ENCODE measurements at places on chromosomes 11 and 22. TPM values are rescaled to one million over a fixed set of nuclear protein-coding genes. Genes with fewer than 3 reads are reported as not detected.
A peak's percentile ranks its signal among the peaks of the same experiment; 100 is the strongest.

GRCh38 chr22:29461263-29461662 is 18.8 kb upstream of the NEFH start:
- no peak for DNase-seq

DNA sequence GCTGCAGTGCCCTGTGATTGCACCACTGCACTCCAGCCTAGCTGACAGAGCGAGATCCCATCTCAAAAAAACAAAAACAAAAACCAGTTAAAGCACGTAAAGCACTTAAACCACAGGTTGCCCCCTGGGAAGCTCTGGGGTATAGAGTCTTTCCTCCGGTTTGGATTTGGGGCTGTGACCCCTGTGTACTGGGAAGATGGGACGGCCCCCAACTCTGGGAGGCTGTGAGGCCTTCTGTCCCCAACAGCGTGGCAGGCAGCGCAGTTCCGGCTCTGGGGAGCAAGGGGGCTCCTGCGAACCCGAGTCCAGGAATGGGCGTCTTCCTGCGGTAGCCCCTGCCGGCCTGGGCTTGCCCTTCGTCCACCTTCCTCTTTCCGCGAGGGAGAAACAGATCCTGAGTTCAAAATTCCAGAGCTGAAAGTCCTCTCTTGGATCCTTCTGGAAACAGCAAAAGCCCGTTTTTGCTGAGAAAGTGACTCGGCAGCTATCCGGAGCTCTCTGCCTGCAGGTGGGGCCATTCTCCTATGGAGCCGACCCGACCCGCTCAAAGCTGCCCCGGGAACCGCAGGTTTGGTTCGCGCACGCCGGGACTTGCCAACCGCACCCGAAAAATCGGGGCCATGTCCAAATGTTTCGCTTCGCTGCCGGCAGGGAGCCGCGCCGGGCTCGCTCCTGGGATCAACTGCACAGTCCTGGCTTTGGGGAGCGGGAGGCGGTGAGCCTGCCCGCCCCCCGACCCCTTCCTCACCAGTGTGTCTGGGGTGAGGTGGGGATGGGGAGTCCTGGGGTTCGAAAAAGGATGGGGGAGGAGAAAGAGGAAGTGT is 36.3 kb upstream of the POLA2 start:
- DNase-seq, result peak; percentile 69

- peak; percentile 26 for DNase-seq
Measured at GRCh38 chr11:80024119-80024518, 583.3 kb upstream of the TENM4 start.

DNA sequence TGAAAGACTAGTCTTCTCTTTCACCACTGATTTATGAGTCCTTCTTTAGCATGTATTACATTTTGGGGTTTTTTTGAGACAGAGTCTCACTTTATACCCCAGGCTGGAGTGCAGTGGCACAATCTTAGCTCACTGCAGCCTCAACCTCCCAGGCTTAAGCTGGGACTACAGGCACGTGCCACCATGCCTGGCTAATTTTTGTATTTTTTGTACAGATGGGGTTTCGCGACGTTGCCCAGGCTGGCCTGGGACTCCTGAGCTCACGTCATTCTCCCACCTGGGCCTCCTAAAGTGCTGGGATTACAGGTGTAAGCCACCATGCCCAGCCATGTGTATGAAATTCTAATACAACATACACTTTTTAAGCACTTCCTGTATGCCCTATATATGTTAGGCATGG is 26.3 kb upstream of the CXCR5 start:
- DNase-seq, result no peak

GRCh38 chr11:64694821-64695365 is 28.1 kb downstream of the NRXN2 start:
- DNase-seq, result peak; percentile 58

- DNase-seq, result no peak
Measured at GRCh38 chr22:49955581-49956417, 4.8 kb upstream of the PIM3 start.

DNA sequence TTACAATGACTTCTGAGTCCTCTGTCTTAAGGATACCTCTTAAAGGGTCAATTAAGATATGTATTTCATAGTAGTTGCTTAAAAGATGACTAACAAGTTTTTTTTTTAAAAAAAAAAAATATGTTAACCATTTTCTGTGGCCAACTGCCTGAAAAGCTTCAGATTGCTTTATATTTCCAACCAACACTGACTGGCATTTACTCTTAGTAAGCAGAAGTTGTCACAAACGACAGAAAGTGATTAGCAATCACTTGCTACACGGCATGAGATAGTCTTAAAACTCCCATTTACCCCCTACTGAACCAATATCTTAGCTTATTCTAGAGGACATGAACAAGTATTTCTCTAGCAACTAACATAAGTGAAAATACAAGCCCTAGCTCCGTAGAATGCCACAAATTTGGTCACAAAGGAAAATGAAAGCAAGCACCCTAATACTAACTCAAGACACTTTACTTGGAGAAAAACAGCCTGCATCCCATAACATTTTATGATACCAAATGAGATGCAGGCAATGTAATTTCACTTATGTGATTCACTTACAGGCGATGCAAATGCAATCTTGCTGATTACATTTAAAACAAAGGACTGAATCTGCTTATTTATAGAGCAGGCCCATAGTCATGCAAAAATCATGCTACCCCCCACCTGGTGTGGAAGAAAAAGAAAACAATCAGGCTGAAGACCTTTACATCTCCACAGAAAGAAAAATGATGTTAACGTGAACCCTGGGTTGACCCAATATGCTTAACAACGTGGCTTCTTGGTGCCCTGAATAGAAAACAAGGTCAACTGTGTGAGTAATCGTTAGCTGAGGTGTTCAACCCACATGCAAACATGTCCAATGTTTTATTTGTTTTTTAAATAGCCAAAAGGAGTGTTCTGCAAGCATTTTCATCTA is 25.7 kb downstream of the MPPED2 start:
- no peak for DNase-seq

Gene SLC25A22
- not detected for total RNA-seq

GRCh38 chr11:120529214-120529613 is 17.7 kb downstream of the GRIK4 start:
- DNase-seq, result no peak

Gene SORL1
- 19.2 TPM for total RNA-seq

DNA sequence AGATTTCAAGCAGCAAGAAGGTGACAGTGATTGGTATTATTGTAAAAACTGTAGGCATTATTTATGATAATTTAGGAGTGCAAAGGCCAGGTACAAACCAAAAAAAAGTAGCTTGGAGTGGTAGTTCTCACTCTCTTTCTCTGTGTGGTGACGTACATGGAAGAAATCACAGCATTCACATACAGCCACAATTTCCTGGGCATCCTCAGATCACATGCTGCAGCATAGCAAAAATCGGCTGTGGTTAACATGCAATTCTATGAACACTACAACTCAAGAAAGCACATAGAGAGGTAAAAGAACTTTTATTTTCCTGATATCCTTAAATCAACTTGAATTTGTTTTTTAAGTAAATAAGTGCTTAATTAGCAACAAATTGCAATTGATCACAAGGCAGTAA is 875.8 kb downstream of the DLG2 start:
- DNase-seq, result no peak

Gene CDC45
- total RNA-seq, result 1.9 TPM

- no peak for DNase-seq
Measured at GRCh38 chr11:85619499-85619898, 7.6 kb downstream of the DLG2 start.

Gene CNIH2
- total RNA-seq, result not detected

Gene GLYAT
- not detected for total RNA-seq

DNA sequence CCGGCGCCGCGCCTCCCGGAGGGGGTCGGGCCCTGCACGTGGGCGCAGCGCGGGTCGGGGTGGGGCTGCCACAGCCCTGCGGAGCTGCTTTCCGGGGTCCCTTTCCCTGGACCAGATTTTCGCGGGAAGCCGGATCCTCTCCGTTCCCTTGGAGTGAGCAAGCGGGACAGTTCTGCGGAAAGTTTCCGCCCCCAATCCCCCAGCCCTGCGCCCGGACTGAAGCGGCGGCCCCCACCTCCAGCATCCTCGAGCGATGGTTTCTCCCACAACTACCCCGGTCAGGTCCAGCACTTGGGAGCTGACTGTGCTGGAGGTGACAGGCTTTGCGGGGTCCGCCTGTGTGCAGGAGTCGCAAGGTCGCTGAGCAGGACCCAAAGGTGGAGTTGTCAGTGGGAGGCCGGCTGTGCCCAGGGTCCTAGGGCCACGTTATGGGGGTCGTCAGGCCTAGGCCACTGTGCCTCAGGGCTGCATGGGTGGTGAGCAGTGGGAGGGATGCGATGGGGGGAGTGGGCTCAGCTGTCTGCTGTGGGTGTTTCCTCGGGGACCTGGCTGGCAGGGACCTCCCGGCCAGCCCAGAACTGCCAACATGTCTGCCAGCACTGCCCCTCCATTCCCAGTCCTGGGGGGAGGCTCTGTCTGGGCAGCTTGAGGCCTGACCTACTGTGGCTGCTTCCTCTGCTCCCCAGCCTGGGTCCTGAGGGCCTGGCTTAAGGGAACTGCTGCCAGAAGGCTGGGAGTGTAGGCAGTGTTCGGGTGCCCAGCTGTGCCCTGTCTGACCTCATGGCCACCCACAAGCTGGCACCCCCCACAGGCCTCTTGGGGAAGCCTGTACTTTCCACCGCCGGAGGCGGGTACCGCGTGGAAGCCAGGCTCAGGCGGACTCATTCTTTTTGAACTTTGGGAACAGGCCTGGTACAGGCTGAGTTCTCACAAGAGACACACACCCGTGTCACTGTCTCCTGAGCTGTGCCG is 726 bp downstream of the ST3GAL4 start:
- DNase-seq, result peak; percentile 53

DNA sequence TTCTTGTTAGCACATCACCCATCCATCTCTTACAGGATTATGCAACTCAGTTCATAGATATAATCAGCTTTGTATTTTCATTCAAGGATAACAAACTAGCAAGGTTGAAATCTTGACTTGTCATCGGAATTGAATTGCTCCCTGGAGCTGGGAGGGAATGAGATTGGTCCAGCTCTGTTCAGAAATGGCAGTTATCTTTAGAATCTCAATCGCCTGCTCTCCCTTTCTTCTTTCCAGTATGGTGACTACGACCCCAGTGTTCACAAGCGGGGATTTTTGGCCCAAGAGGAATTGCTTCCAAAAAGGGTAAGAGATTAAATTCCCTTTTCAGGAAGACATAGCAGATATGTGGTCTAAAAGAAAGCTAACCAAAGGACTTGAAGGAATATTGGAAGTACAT is 51.0 kb downstream of the NF2 start:
- DNase-seq, result no peak

DNA sequence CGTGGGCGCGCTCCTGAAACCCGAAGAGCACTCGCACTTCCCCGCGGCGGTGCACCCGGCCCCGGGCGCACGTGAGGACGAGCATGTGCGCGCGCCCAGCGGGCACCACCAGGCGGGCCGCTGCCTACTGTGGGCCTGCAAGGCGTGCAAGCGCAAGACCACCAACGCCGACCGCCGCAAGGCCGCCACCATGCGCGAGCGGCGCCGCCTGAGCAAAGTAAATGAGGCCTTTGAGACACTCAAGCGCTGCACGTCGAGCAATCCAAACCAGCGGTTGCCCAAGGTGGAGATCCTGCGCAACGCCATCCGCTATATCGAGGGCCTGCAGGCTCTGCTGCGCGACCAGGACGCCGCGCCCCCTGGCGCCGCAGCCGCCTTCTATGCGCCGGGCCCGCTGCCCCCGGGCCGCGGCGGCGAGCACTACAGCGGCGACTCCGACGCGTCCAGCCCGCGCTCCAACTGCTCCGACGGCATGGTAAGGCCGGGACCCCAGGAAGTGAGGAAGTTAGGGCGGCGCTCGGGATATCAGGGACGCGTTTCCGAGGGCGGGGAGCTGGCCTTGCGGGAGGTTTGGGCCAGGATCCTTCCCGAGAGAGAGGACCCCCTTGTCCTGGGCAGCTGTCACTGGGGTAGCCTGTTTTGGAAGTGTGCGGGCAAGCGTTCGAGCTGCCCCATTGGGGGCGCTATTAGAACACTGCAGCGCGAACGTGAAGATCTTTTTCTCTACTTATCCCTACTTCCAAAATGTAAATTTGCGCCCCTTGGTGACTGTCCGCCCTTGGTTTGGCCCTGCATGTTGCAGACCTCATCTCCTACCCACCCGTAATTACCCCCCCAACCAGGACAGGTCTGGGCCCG is 796 bp downstream of the MYOD1 start:
- DNase-seq, result peak; percentile 57

DNA sequence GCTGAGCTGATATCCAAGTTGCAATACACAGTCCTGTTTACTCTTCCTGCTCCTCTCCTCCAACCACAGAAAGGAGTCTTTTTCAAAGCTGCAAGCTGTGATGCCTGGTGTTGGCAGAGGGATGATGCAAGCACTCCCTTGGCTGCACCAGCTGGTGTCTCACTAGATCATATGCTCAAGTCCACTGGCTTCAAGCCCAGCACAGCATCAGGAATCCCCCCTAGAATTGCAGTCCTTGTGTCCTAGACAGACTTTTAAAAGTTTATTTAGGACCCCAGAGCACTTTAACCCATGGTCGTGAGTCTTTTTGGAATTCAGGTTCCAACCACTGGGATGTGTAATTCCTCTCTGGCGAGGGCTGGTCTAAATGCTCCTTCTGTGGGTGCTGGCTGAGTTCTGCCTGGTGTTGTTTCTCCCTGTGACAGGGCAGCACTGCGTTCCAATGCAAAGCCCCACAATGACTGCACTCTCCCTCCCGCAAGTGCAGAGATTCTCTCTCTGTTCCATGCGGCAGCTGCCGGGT is 1.9 kb upstream of the HEPN1 start:
- no peak for DNase-seq

Gene SLC5A12
- not detected for total RNA-seq

GRCh38 chr11:65615950-65616574 is 486 bp downstream of the PCNX3 start:
- DNase-seq, result peak; percentile 37

DNA sequence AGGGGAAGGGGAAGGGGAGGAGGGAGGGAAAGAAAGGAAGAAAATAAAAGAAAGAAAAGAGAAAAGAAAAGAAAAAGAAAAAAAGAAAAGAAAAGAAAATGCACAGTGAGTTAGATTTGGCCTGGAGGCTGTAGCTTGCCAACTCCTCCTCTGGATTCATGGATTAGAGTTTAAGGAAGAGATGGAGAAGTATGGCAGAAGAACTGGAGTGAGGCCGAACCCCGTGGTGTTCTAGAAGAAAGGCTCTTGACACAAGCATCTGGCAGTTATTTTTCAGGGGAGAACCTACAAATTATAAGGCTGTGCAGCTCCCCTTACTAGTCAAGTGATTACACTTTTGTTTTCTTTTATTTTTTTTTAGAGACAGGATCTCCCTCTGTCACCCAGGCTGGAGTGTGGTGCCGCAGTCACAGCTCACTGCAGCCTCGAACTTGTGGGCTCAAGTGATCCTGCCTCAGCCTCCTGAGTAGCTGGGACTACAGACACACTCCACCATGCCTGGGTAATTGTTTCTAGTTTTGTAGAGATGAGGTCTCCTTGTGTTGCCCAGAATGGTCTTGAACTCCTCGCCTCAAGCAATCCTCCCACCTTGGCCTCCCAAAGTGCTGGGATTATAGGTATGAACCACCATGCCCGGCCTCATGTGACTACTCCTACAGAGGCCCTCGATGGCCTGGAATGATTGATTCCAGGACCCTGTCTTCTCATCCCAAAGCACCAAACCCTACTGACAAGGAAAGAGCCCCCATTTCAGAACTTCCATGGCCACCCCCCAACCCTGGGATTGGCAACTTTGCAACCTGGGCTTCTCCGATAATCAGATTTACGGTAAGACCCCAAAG is 19.5 kb downstream of the ZNF74 start:
- DNase-seq, result no peak
